ENCODE measurements at places on chromosomes 11 and 22.
A peak's percentile ranks its signal among the peaks of the same experiment; 100 is the strongest.

GRCh38 chr22:49305966-49306631 lies 521.6 kb downstream of the BRD1 start:
- DNase-seq: no peak

- DNase-seq: no peak
Measured at GRCh38 chr11:118226296-118226695, 1.5 kb upstream of the JAML start.

- no peak for DNase-seq
Measured at GRCh38 chr11:102192349-102193066, 82.3 kb downstream of the YAP1 start.

DNA sequence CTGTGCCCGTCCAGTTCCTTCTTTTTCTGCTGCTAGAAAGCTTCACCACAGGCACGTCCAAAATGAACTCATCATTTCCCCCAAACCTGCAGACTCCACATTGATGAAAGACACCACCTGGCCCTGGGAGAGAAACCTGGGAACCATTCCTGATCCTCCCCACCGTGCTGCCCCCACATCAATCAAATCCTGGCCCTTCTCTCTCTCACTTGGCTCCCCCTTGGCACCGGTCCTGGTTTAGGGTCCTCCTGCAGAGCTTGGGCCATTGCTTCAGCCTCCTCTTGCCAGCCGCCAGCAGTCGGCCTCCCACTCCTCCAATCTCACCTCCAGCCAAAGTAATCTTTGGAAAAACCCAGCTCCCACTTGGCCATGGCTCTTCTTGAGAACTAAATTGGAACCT lies 38.5 kb downstream of the RIBC2 start:
- DNase-seq: no peak

- DNase-seq: no peak
Measured at GRCh38 chr11:92838759-92839310, 130.6 kb upstream of the MTNR1B start.

DNA sequence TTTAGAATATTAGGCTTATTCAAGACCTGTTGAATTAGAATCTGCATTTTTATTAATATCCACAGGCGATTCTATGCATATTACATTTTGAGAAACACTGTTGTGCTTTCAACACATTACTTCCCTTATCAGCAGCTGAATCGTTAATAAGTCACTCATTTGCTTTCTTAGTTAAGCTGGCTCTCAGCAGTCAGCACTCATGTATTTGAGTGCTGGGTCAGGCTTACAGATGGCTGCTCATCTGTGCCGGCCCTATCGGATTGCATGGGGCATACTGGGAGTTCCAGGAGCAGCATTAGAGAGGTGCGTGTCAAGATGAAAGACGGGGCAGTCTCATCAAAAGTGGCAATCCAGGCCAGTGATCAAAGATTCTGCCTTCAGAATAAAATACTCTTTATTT lies 10.8 kb upstream of the OR51L1 start:
- DNase-seq: no peak

DNA sequence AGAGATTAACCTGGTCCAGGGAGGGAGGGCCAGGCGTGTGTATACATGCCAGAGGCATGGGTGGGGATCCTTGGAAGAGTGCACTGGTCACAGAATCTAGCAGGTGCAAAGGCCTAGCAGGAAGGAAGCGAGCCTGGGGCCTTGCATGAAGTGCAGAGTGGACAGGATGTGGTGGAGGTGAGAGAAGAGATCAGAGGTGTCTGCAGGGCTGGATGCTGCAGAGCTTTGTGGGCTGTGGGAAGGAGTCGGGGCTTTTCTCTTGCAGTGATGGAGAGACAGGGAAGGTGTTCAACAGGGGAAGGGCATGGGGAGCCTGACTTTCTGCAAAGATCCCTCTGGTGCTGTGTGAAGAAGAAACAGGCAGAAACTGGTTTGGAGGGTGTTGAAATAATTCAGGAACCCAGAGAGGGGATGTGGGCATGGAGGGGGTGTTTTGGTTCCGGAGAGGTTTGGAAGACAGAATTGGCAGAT lies 2.5 kb upstream of the TPST2 start:
- DNase-seq: no peak

GRCh38 chr11:64241241-64241490 lies 271 bp downstream of the FKBP2 start:
- no peak for DNase-seq

- DNase-seq: no peak
Measured at GRCh38 chr11:19659529-19659928, 53.1 kb upstream of the NAV2 start.

DNA sequence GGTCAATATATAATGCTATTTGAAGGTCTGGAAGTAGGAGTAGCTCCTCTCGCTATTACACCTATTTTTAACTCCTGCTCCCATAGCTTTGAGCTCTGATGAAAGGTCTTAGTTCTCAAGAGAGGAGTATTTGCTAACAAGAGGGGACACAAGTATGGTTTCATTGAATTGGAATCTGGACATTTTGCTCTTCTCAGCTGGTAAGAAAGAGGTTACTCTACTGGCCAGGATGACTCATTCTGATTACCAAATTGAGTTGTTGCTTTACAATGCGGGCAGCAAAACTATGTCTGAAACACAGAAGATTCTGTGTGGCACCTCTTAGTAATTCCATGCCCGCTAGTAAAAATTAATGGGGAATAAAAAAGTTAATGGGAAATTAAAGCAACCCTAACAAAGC lies 63.6 kb upstream of the EP300 start:
- DNase-seq: no peak

DNA sequence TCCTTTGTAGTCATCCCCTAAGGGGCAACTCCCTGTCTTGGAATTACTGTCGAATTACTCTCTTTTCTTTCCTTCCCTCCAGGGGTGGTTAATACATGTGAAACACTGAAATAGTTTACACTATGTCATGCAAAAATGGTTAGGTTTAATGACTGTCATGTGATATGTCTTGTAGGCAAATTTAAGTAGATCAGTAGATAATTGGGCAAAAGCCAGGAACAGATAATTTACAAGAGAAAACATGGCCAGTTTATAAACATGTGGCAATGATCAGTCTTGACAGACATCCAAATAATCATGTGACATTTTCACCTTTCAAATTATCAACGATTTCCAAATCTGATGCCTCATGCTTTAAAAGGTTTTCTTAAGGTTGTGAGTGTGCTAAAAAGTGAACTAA lies 3.9 kb downstream of the VWA5A start:
- DNase-seq: no peak

DNA sequence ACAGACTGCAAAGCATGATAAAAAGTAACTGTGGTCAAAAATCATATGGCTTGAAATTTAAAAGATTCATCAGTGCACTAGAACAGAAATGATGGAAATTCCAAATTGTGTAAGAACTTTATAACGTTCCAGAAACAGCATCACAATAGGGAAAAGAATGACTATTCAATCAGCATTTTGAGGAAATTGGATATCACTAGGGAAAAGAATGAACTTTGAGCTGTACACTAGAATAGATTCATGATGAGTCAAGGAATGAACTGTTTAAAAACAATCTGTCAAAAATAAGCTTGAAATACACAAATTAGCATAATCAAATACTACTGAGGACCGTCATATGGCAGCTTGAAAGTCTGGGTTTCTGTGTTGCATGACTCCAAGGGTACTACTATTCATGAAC lies 20.5 kb upstream of the HEPHL1 start:
- no peak for DNase-seq

GRCh38 chr11:60924110-60924905 lies at the start of gene TMEM132A:
TSS of gene TMEM132A (plus strand) at chr11:60924460. CDS start at chr11:60924634, 174 bp downstream.
- peak; percentile 78 for DNase-seq

Measured in retina (tissue), 1 donor.